Activated naive CD8-positive, alpha-beta T cell treated with anti-CD3 and anti-CD28 coated beads, Interleukin-2, amount 10 ng/mL, durations not matched to agents 7 days and 5 days (primary cell): ENCODE measurements at places on chromosomes 16 and 17. TPM values are rescaled to one million over a fixed set of nuclear protein-coding genes. Genes with fewer than 3 reads are reported as not detected.

GRCh38 chr16:89605186-89605970, 8.1 kb upstream of the DPEP1 start:
- DNase-seq: no peak

- no peak for DNase-seq
Observed at GRCh38 chr17:54902611-54903010, 2.0 kb downstream of the TOM1L1 start.

Gene ADAMTS18
- total RNA-seq: not detected

Gene TUBG1
- 55.6 TPM for total RNA-seq

Gene KRT37
- not detected for total RNA-seq

GRCh38 chr17:41917192-41917591, 1.6 kb downstream of the ACLY start:
- no peak for DNase-seq

- no peak for DNase-seq
Observed at GRCh38 chr17:41939693-41940090, 9.3 kb downstream of the ODAD4 start.

Gene PRKAR1A
- 208 TPM for total RNA-seq

Gene SPATA32
- 0.65 TPM for total RNA-seq

DNA sequence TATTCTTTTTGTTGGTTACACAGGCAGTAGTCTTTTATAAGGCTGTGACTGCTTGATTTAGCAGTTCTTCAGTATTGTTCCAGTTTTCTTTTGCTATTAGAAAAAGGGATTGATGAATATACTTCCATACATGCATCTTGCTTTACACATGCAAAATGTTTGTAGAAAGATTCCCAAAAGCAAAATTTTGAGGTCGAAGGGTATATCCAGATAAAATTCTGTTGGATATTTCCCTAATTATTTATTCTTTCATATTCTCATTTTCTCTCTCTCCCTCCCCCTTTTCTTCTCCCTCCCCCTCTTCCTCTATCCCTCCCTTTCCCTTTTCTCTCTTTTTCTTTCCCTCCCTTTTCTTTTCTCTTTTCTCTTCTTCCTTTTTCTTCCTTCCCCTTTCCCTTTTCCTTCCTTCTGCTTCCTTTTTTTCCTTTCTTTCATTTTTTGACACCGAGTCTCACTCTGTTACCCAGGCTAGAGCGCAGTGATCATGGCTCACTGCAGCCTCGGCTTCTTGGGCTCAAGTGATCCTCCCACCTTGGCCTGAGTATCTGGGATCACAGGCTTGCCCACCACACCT, 46.9 kb upstream of the ADCY7 start:
- no peak for DNase-seq

- DNase-seq: no peak
Observed at GRCh38 chr17:79915850-79916430, 76.7 kb upstream of the CBX4 start.

- DNase-seq: no peak
Observed at GRCh38 chr16:11391576-11391975, 46.3 kb downstream of the RMI2 start.

- no peak for DNase-seq
Observed at GRCh38 chr16:12293017-12293618, 316.6 kb downstream of the SNX29 start.

DNA sequence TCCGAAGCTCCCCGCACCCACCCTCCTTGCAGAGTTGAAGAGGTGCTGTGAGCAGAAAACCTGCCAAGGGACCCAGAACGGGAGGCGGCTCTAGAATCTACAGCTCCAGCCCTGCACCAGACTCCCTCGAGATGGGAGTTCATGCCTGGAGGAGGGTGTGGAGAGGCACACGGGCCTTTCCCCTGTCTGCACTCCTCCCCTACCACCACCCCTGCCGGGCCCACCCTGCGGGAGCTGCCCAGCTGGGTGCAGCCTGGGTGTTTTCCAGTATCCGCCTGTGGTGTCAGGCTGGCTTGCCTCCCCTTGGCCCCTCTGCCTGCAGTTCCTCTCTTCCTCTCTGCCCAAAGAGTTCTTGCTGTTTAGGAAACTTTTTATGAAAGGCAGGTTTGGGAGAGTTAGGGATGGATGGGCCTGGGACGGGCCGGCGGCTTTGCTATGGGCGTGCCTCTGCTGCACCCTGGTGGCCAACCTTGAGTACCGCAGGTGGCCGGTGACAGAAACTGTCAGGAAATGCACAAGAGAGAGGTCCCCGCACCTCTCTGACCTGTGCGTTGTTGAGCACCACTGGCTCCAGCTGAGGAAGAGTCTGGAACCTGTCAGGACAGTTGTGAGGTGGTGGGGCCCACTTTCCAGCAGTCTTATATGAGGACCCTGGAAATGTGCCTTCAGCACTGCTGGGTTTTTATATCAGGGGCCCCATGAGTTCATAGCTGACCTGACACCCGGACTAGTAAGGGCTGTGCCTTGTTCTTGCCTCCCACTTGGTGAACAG, 354.1 kb downstream of the SEC14L1 start:
- peak; percentile 83 for DNase-seq

Gene OTOA
- 0.17 TPM for total RNA-seq

Gene SNX20
- total RNA-seq: 70.6 TPM

DNA sequence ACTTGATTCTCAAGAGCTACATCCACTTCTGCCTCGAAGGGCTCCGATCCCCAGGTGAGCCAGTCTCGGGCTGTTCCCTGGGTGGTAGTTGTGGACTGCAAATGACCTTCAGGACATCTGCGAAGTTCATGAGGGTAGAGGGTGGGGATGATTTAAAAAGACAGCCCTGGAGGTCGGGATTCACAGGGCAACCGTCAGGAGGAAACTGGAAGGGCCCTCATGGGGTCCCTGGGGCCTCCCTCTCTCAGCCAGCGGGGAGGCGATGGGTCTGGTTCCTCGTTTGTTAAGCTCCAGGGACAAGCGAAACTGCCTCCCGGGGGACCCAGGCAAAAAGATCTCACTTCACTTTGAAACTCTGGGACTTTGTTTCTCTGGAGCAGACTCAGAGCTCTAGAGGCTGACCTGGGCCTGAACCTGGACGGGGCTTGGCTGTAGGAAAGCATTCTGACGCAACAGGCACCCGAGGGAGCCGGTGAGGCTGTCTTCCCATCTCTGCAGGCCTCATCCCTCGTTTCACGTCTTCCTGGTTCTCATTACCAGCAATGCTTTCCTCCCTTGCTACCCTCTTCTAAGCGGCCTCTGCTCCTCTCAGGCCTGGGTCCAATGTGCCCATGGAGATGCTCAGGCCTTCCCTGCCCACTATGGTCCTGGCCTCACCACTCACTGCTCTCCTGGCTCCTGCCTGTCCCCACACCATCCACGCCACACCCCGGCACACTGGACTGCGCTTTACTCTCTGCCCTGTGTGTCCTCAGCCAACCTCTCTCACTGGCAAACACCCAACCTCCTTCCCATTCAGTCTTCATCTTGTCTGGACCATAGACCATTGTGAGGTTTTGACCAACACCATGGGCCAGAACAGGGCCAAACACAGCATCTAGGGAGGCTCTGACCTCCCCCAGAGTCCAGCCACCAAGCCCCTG, 214.2 kb upstream of the TNRC6C start:
- no peak for DNase-seq

Gene RAI1
- total RNA-seq: 25.5 TPM

Gene CPHXL2
- not detected for total RNA-seq

DNA sequence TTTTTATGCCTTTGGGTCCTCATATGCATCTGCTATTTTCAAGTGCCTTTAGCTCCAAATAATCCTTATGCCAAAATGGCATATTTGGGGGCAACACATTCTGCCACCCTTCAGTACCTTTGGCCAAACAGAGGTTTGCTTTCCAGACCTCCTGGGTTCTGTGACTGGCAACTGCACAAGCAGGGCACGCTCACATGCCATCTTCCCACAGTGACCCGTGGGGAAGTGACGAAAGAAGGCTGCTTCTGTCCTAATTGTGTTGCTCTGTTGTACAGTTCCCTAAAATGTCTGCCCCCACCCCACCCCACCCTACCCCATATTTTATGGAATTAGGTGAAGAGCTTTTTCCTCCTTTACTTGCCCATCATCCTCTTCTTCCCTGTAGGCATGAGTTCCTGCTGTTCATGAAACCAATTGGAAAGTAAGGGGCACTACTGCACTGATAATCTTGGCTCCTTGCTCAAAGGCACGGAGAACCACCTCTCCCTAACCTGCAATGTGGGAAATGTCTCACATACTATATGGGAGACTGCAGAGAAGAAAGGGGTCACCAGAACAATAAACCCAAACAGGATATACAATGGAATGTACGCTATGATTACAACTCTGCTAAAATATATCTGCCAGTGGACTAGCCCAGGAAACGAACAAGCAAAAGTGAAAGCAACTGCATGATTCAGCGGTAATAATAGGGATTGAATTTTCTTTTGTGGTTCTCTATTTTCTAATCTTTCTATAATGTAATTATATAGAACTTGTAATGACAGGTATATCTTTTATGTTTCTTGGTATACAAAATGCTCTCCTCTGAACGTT, 3.3 kb upstream of the SLFN12L start:
- peak; percentile 46 for DNase-seq

- peak; percentile 86 for DNase-seq
Observed at GRCh38 chr17:42517516-42517915, 18.5 kb upstream of the NAGLU start.

GRCh38 chr17:7888184-7888920, at the start of gene CHD3:
Gene CHD3 (plus strand): TSS chr17:7888789. CDS start chr17:7889001, 212 bp downstream.
- peak; percentile 58 for DNase-seq

DNA sequence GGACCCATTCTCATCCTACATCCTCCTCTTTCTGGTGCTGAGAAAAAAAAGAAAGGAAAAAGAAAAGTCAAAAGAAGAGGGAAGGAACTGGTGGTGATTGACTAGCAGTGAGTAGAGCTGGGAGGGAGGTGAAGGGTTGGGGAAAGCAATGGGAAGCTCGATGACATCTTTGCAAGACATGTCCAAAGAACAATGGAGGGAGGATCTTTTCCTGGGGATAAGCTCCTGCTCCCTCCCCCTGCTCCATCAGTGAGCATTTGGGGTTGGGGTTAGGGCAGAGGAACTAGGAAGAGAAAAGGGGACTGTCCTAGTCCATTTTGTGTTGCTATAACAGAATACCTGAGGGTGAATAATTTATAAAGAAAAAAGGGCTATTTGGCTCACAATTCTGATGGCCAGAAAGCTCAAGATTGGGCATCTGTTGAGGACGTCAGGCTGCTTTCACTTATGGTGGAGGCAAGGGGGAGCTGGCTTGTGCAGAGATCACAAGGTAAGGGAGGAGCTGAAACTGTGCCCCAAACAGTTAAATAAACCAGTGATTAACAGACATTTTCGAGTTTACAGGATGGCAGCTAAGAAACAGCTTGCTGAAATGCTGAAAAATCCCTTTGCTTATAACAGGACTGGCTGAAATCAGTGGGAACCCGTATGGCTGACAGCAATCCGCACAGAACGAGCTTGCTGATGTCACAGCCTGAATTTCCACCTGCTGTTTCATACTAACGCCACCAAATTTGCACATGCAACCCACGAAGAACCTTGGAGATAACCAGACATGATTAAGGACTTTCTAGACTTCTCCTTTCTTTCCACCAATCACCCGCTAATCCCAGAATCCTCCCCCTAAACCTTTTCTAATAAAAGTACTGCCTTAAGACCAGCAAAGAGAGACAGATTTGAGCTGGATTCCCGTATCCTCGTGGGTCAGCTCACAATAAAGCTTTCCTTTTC, 1.6 kb upstream of the ODF4 start:
- no peak for DNase-seq

DNA sequence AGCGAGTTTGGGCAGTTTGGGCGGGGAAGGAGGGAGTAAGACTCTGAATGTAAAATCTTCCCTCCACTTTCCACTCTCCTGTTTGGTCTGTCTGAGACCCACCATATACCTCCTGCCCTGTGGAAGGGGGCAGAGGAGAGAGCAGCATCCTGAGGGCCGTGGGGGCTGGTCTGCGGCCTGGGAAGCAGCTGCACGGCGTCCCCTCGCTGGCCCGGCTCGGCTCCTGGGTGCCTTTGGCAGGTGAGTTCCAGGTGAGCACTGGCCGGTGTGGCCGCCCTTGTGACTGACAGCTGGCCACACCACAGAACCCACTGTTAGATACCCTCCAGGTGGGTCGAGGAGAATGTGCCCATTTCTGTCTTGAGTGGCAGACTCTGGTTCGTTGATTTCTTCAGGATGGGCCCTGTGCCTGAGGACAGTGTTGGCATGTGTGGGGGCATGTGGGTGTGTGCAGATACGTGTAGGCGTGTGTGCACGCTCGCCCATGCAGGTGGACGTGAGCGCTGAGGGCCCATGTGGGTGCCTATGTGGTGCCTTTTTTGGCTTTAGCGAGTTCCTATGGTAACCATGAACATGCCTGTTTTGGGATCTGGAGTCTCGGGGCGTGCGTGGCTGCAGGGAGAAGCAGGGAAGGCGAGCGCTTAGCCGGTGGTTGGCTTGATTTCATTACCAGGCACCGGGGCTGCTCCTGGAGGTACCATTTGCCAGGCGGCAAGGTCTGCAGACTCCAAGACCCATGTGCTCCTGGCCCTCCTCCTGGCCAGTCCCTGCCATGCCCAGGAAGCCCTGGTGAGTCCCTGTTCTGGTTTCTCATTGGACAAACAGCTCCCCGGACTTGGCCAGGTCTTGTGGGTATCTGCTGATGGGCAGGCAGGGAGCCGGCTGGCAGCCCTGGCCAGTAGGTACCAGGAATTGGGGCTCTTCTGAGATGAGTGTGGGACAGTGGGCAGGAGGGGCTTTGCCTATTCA, 12.4 kb downstream of the RAP1GAP2 start:
- DNase-seq: no peak

GRCh38 chr17:2814481-2815341, 18.5 kb downstream of the RAP1GAP2 start:
- peak; percentile 87 for DNase-seq

DNA sequence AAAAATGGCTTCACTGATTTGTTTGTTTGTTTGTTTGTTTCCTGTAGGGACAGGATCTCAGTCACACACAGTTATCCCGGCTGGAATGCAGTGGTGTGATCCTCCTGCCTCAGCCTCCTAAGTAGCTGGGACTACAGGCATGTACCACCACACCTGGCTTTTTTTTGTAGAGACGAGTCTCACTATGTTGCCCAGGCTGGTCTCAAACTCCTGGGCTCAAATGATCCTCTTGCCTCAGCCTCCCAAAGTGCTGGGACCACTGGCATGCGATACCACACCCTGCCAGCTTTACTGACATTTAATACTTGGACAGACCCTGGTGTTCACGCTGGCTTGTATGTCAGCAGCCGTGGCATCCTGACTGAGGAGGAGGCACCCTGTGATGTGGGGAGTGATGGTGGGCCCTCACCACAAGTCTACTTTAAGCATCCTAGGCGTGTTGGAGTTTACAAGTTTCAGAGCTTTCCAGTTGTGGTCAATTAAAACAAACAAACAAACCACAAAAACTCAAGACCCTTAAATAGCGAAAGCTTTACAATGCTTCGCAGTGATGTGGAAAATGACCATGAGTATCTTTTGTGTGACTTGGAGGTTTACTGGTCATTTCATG, 5.1 kb downstream of the ABCA3 start:
- no peak for DNase-seq

DNA sequence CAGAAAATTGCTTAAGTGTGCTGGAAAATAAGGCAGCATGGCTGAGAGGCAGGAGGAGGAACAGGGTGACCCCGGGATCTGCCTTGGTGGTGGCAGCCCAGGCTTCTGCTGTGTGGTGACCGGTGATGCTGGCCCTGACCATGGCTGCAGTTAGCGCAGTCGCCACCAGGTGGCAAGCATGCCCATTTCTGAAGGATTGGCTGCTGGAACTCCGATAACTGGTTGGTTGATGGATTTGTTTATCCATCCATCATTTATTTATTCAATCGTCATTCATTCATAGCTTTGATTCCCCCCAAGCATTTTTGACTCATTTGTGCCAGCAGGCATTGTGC, 29.1 kb upstream of the ITGA3 start:
- peak; percentile 83 for DNase-seq
